ENCODE measurements at places on chromosomes 5 and 9. TPM values are rescaled to one million over a fixed set of nuclear protein-coding genes. Genes with fewer than 3 reads are reported as not detected.

Gene DIAPH1
- 37.7 TPM for total RNA-seq

DNA sequence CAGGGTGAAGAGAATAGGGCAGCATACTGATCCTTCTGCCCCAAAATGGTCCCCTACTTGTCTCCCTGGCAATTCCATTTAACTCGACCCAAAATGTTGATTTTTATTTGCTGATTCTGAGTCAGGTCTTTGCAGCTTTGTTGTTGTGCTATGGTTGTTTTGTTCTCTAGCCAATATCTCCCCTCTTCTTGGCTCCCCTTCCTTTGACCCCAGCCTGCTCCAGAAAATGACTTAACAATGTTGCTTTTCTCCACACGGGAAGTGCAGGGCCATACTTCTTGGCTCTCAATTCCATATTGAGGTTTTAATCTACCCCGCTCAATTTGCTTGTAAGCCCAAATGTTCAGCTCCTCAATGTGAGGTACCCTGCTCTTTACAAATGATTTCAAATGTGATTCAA, 330.0 kb downstream of the RASEF start:
- no peak for DNase-seq
- H3K4me1 ChIP-seq = no peaks in the 10 kb centered on the region
- H3K27me3 ChIP-seq = no peaks in the 10 kb centered on the region

GRCh38 chr9:111944241-111944866, 47.7 kb downstream of the UGCG start:
- no peak for DNase-seq
- H3K27me3 ChIP-seq = no peaks in the 10 kb centered on the region
- no peak overlapping the region for H3K27ac ChIP-seq
- no peak overlapping the region for H3K4me3 ChIP-seq
- no peaks in the 10 kb centered on the region for H3K4me1 ChIP-seq

DNA sequence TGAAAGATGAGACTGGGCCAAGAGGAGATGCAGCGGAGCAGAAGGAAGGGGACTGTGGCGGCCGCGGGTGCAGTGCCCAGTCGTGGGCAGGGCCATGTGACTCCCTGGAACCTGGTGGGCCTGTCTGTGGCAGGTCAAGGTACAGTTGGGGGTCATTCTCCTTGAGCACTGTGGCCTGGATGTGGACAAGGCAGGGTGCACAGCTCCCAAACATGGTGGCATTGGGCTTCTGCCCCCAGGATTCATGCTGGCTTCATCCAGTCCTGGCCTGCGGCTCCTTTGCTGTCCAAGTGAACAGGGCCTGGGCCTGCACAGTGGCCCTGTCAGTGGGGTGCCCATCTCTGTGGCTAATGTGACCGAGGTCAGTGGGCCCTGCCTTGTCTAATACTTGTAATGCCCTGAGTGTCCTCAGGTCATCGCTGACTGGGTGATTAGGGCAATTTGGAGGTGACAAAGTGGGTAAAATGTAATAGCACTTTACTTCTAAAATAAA, 39.9 kb downstream of the CEP72 start:
- H3K27me3 ChIP-seq = no peaks in the 10 kb centered on the region
- DNase-seq = no peak
- no peak overlapping the region for H3K27ac ChIP-seq
- H3K4me3 ChIP-seq = no peak overlapping the region

DNA sequence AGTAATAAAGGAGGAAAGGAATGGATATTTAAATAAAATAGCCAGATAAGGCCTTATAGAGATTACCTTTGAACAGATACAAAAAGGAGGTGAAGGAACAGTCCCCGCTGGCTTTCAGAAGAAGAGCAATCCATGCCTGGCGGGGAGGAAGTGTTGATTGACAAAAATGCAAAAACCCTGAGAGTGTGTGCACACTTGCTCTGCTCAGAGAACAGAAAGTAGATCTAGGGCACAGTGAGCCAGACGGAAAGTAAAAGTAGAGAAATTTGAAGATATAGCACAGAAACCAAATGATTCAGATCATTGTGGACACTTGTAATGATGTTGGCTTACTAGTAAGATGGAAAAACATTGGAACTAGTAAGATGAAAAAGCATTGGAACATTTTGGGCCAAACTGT, 720.6 kb downstream of the PTPRD start:
- no peak overlapping the region for H3K4me3 ChIP-seq
- H3K27me3 ChIP-seq = no peaks in the 10 kb centered on the region
- no peak overlapping the region for H3K27ac ChIP-seq
- no peaks in the 10 kb centered on the region for H3K4me1 ChIP-seq
- H3K36me3 ChIP-seq = no peaks in the 10 kb centered on the region
- DNase-seq = no peak

DNA sequence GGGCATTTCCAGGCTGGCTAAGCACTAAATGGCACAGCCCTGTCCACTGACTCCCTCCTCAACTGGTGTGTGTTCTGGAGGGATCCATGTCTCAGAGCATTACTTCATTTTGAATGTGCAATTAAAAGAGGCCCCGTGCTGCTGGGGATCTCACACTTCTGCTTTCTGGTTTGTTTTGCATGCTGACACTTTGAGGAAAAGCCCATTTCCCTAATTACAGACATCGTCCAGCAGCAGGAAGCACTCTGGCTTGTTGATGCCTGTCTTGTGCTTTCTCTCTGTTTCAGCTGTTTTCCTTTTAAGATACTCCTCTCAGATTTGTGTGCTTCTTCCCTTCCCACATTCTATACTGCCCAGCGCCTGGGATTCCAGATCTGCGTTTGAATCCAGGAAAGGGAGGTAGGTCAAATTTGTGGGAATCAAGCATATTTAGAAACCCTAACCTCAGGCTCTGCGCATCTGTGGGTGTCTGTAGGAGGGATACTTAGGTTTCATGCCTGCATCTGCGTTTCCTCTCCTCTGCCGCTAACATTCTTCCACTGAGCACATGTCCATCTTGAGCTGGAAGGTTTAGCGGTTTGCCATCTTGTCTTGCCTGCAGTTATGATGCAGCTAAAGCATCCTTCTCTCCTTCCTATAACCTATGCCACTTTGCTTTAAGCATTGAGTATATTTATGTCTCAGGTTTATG, 25.7 kb downstream of the SYK start:
- no peak for DNase-seq
- H3K4me3 ChIP-seq = no peak overlapping the region
- H3K4me1 ChIP-seq = no peaks in the 10 kb centered on the region

DNA sequence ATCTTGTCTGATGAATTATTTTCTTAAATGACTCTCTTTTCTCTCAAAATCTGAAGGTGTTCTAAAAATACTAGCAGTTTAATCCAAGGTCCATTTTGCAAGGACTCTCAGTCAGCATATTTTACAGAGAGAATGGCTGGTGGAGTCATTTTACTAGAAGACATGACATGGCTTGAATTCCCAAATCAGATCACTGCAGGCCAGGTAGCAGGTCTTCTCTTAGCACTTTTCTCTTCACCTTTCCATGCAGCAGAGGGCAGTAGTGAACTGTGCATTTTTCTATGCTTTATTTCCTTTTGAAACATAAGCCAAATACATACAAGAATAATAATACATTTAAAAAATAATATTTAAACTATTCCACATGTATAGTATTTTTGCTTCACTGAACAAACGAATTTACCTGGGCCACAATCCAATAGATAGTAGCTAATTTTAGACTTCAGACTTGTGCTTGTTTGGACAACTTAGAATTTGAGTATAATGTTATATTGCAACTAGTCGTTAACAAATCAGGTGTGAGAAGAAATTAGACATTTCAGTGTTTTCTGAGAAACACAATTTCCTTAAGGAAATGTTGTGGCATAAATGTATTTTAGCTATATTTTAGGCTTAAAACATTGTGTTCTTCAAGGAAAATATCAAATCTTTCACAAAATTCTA, 289.4 kb upstream of the DAB2 start:
- H3K36me3 ChIP-seq = no peaks in the 10 kb centered on the region
- peaks cover 13% of the 10 kb centered on the region for H3K4me1 ChIP-seq
- peak; percentile 73 for DNase-seq
- H3K27ac ChIP-seq = peak overlapping the region; percentile 1
- no peaks in the 10 kb centered on the region for H3K27me3 ChIP-seq

- H3K27ac ChIP-seq = no peak overlapping the region
- H3K4me3 ChIP-seq = no peak overlapping the region
- no peaks in the 10 kb centered on the region for H3K27me3 ChIP-seq
- DNase-seq = no peak
Observed at GRCh38 chr9:12915366-12915954, 140.6 kb downstream of the LURAP1L start.

DNA sequence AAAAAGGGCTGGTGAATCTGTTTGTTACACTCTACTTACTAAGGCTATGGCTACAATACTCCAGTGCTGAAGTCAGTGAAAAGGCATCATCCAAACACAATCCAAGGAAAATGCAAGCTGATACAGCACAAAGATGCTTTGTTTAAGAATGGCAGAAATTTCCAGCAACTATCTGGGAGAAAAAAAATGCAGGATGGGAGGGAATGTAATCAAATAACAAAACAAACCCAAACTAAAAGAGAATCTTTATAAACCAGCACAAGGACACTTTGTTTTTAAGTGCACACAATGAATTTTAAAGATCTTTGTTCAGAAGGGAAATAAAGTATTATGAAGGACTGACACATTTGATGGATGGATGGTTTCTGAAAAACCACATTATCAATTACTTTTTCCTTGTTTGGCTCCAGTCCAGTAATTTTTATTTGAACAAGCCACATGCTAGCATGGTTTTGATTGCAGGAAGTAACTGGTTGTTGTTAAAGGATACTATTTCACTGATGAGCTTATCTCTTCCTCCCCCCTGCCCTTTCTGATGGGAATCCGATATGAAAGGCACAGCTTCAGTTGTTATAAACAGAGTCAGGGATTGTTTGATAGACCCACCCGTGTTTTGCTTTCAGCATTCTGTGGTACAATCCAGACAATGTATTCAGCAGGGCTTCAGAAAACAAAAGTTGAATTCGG, 12.1 kb upstream of the TLE4 start:
- no peaks in the 10 kb centered on the region for H3K27me3 ChIP-seq
- no peak for DNase-seq
- H3K4me3 ChIP-seq = no peak overlapping the region
- H3K27ac ChIP-seq = no peak overlapping the region

Gene DRD1
- 0.80 TPM for total RNA-seq

Gene FASTKD3
- 15.2 TPM for total RNA-seq

DNA sequence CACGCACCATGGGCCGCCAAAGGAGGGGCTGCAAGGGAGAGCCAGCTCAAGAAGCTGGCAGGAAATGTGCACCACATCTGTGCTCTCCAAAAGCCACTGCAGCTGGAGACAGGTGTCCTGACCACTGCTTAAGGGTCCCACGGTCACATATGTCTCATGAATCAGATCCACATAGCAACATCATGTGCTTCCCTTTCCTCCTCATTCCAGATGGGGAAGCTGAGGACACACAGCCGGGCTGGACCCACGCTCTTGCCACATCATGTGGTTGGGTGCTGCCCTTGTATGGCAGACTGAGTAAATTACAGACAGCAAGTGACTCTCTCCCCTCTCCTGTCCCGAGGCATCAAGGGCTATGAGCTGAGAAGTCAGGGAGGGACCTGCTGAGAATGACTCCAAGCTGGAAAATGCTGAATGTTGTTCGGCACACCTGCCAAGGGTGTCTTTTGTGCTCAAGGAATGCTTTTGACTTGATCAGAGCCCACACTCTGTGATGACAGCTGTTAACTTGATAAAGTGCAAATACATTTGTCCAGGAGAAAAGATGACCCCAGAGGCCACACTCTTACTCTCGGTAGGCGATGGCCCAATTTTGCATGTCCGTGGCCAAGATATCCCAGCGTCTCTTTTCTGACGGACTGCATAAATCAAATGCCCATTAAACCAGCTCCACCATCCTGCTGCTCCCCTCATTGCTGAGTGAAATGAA, 58.2 kb downstream of the NSUN2 start:
- H3K27me3 ChIP-seq = peaks cover 5% of the 10 kb centered on the region
- no peak for DNase-seq
- no peaks in the 10 kb centered on the region for H3K4me1 ChIP-seq
- H3K27ac ChIP-seq = no peak overlapping the region

GRCh38 chr5:142915813-142916424, 145.7 kb downstream of the ARHGAP26 start:
- H3K4me1 ChIP-seq = peaks cover 13% of the 10 kb centered on the region
- H3K27me3 ChIP-seq = no peaks in the 10 kb centered on the region
- no peaks in the 10 kb centered on the region for H3K36me3 ChIP-seq
- H3K27ac ChIP-seq = no peak overlapping the region
- DNase-seq = peak; percentile 64
- no peak overlapping the region for H3K4me3 ChIP-seq

- no peak overlapping the region for H3K4me3 ChIP-seq
- H3K4me1 ChIP-seq = no peaks in the 10 kb centered on the region
- no peak overlapping the region for H3K27ac ChIP-seq
- no peaks in the 10 kb centered on the region for H3K27me3 ChIP-seq
- no peaks in the 10 kb centered on the region for H3K36me3 ChIP-seq
Observed at GRCh38 chr9:113475992-113476391, 12.5 kb downstream of the RGS3 start.

Gene CBY3
- not detected for total RNA-seq

- peaks cover 57% of the 10 kb centered on the region for H3K27me3 ChIP-seq
- H3K4me1 ChIP-seq = peaks cover 11% of the 10 kb centered on the region
- no peak overlapping the region for H3K4me3 ChIP-seq
- H3K36me3 ChIP-seq = no peaks in the 10 kb centered on the region
- H3K27ac ChIP-seq = no peak overlapping the region
- DNase-seq = peak; percentile 21
Observed at GRCh38 chr9:84139296-84140070, 158.9 kb downstream of the RMI1 start.

DNA sequence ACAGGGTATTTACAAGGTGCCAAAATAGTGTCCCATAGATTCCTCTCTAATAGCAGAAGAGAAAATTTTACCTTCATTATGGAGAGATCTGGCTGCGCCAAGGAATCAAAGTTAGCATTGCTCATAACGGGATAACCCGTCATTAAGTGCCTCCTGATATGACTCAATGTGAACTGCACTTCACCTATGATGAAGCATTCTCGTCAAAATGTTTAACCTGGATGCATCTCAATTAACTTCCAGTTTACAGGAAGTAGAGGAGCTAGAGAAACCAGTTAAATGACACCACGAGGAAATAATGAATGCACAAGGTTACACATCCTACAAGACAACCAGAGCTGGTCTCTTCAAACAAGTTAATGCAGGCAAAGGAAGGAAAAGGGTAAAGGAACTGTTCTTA, 17.2 kb downstream of the FBXW11 start:
- H3K27me3 ChIP-seq = no peaks in the 10 kb centered on the region
- no peak overlapping the region for H3K27ac ChIP-seq
- H3K4me3 ChIP-seq = no peak overlapping the region
- no peak for DNase-seq
- peaks cover 3% of the 10 kb centered on the region for H3K4me1 ChIP-seq

- H3K4me3 ChIP-seq = no peak overlapping the region
- H3K27me3 ChIP-seq = no peaks in the 10 kb centered on the region
- peak overlapping the region; percentile 43 for H3K27ac ChIP-seq
- peak; percentile 34 for DNase-seq
- no peaks in the 10 kb centered on the region for H3K36me3 ChIP-seq
- peaks cover 8% of the 10 kb centered on the region for H3K4me1 ChIP-seq
Observed at GRCh38 chr5:179226696-179227095, 118.6 kb downstream of the ADAMTS2 start.

Gene SURF4
- total RNA-seq = 374 TPM
